ENCODE measurements at places on chromosomes 2 and 18.

GRCh38 chr2:236728916-236729670 lies 159.5 kb downstream of the ACKR3 start:
- DNase-seq: no peak

DNA sequence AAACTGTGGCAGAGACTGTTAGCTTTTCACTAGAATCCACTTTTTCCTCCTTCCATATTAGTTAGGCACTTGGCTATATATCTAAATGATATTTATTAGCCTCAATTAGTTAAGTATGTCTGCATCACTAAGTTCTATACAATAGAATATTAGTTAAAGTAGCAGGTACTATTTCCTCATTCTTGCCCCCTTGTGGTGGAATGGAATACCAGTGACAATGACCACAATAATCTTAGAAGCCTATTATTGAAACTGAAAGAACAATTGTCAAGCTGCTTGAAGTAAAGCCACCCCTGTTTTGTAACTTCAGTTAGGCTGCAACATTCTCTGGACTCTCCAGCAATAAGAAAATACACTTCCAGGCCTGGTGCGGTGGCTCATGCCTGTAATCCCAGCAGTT lies 476.3 kb upstream of the VWC2L start:
- no peak for DNase-seq

DNA sequence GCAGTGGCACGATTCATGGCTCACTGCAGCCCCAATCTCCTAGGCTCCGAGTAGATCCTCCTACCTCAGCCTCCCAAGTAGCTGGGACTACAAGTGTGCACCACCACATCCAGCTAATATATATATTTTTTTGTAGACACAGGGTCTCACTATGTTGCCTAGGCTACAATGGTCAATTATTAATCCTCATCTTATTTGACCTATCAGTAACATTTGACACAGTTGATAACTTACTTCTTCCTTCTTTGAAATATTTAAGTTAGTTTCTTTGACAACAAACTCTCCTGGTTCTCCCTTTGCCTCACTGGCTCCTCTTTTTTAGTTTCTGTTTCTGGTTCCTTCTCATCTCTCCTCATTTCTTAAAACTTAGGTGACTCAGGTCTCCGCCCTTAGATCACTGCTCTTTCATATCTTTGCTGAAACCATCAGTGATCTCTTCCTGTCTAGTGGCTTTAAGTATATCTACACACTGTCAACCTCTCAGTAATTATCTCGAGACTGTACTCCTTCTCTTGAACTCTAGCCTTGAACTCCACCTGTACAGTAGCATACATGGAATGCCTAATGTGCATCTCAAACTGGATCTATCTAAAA lies 11.5 kb downstream of the PGAP1 start:
- no peak for DNase-seq

GRCh38 chr2:83850071-83850725 lies 608.9 kb downstream of the SUCLG1 start:
- DNase-seq: no peak

GRCh38 chr2:205689820-205690219 lies 7.5 kb downstream of the NRP2 start:
- DNase-seq: no peak

DNA sequence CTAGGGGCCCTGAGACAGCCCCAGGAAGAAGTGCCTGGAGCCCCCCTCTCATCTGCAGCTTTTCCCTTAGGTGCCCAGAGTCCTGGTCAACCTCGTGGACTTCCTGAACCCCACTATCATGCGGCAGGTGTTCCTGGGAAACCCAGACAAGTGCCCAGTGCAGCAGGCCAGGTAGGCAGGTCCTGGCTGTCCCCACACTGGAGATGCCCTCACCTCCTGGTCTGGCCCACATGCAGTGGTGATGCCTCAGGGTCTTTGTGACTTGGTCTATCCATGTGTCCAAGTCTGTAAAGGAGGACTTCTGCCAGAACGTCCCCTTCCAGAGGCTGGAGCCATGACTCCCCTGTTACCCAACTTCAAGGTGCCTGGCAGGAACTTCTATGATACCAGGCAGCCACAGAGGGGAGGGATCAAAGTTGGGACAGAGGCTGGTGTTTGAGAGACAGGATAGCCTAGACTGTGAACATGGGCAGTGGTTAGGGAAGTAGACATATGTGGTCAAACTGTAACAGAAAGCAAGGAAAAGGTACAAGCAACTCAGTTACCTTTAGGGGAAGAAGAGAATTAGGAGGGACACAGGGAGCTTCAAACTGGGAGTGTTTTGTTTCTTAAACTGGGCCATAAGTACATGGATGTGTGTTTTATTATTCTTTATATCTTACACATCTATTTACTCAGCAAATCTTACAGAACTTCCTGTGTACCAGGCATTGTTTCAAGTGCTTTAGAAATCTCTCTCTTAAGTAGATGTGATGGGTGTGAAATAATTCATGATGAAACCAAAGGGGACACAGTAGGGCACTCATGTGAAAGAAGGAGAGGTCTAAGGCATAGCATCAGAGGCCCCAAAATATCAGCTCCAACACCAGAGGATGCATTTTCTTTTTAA lies 107.1 kb downstream of the PLB1 start:
- DNase-seq: no peak

DNA sequence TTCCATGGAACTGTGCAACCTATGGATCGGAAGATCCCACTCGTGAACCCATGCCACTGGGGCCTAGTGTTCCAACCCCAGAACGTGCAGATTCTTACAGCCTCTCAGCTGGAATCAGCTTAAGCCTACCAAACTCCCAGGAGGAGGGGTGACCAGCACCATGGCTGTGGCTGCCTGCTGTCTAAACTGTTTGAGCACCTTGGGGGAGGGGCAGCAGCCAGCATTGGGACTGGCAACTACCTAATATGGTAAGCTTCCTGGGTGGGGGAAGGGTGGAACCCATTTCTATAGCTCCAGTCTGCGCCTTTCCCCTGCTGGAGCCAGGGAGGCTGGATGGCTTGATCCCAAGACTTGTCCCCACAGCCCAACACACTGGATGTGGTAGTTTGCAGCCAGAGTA lies 10.7 kb upstream of the POLE4 start:
- no peak for DNase-seq

DNA sequence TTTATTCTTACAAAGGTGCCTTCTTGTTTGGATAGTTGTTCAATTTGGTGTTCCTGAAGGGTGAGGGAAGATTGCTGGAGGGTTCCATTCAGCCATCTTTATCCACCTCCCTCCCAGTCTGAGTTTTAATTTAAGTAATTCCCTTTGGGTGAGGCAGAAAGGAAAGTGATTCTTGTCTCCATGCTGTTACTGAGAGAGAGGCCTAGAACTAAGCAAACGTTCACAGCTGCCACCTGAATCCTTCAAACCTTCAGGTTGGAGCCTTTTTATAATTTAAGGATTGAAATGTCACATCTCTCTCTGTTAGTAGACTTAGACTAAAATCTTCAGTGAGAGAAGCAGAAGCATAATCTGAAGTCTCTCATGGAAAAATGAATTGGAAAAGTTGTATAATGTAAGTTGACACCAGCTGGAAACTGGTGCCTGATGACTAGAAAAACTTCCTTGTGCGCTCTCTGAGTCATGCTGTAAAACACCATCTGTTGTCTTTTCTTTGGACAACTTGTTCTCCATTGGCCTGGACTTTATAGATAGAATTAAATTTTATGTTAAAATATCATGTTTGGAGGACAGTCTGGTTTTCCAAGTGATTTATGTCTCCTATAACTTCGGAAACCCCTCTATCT lies 14.6 kb downstream of the STRADB start:
- DNase-seq: no peak

DNA sequence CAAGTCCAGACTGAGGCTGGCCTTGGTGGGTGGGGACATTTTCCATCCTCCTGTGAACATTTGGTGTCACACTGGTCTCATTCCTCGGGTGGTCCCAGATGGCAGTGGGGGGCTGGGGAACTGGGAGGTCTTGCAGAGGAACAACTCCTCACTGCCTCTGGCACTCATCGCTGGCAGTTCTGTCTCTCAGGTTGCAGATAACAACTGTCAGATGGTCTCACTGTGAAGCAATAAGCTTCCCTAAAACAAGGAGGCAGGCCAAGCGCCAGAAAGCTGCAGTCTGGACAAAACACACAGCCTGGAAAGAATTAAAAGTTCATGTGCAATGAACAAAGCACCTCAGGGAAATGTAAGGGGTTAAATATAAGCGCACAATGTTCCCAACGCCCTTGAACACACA lies 78.1 kb downstream of the IRS1 start:
- DNase-seq: no peak

- DNase-seq: no peak
These were observed 236.0 kb downstream of the SH3BP4 start for GRCh38 chr2:235187806-235188205.

- DNase-seq: no peak
These were observed 78.8 kb downstream of the TGOLN2 start for GRCh38 chr2:85248773-85249509.

- no peak for DNase-seq
These were observed 259.0 kb downstream of the PHLPP1 start for GRCh38 chr18:62974388-62974787.

GRCh38 chr2:121994238-121995206 lies 239.1 kb downstream of the TSN start:
- DNase-seq: no peak

DNA sequence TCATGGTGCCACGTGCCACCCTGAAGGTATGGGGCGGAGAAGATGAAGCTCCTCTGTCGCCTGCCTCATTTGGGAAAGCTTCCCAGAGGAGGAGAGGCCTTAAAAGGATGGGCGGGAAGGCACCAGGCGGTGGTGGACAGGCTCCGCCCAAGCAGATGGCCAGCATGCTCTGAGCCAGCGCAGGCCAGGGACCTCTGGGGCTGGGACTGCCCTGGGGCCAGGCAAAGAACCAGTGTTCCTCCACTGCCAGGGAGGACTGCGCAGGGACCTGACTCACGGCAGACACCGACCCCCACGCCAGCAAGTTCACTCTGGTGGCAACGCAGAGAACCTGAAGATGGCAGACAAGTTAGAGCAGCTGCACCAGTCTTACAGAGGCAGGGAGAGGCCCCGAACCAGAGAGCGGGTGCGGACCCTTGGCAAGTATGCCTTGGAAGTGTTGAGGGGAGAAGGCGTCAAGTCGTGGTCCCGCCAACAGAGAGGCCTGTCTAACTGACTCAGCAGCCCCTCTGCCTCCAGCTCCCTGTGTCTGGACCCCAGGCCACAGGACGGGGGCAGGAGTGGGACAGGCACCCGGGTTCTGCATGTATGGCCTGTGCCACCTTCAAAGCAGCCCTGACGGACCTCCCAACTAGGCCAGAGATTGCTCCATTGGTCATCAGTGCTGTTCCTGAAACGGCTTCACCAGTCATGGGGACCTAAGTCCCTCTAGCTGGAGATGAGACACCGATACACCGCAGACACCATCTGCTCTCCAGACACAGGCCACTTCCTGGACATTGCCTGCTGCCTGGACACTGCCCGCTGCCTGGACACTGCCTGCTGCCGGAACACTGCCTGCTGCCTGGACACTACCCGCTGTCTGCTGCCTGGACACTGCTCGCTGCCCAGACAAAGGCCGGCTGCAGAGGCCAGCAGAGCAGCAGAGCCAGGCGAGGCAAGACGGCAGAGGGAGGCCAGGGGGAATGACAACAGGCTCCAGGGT lies 124.7 kb downstream of the HDAC4 start:
- DNase-seq: no peak
